ENCODE measurements at places on chromosomes 2 and 18.

DNA sequence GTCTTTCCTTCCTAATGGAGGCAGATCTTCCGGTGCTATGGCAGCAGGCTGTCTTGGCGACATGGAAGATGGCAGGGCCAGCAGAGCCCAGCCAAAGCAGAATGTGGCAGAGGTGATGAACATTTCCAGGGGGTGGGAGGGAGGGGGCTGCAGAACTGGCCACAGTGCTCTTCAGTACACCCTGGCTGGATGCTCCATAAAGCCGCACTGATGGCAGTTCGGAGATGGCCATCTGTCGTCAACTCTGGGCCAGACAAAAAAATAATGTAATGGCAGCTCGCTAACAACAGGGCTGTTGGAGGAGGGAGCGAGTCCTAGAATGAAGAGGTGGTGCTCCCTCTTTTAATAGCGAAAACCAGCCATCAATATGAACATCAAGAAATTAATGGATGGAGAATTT, 271.0 kb downstream of the ZNF521 start:
- DNase-seq = no peak

GRCh38 chr2:104889960-104890684, 36.2 kb downstream of the POU3F3 start:
- DNase-seq = no peak

DNA sequence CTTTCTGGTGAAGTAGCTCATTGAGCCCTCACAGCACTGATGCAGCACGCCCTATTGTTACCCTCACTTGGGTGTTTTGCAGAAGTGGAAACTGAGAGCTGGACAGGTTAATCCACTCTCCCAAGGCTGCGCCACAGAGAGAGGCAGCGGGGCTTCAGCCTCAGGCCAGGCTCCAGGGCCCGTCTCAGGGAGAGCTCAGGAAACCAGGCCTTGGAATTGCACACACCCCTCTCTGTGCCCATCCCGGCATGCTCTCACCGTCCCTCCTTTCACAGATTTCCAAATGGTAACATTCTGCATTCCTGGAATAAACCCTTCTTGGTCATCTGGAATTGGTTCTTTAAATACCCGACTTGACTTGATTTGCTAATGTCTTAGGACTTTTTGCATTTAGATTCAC, 51.5 kb downstream of the TWIST2 start:
- peak; percentile 58 for DNase-seq

DNA sequence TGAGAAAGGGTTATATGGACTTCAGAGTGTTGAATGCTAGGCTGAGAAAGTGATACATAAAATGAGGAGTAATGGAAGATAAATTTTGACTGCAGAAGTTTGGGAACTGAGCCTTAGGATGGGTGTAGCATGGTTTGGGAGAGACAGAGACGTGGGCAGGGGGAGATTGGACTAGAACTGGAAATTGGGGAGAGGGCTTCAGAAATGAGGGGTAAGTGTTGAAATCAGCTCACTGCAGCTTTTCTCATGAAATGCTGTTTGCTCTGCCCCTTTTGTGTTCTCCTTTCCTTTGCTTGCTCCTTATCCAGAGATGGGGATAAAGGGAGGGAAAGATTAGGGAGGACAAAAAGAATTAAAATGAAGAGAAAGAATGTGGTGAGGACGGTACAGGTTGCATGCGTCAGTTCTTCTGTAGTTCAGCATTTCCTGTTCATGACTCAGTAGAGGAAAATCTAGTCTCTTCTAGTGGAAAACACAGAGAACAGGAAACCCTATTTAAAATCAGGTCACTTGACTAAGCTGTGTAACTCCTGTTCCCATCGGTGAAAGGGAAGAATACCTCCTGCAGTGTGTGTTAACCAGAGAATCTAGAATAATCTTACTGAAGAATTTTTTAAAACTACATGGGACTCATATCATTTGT, 105.6 kb downstream of the CRIM1 start:
- peak; percentile 80 for DNase-seq

DNA sequence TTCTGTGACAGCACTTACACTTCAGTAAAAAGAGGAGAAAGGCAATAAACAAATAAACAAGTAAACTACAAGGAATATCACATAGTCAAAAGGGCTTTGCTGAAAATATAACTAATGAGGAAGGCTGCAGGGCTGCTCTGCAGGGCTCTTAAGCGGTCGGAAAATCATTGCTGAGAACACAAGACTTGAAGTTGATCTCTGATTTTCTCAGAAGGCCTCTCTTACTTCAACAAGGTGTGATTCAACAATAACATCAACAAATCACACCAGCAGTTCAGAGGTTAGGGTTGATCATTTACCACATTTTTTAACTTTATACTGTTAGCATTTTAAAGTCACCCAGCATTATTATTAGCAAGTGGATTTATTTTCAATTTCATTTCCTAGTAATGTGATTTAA, 215.6 kb downstream of the ARHGAP15 start:
- no peak for DNase-seq

DNA sequence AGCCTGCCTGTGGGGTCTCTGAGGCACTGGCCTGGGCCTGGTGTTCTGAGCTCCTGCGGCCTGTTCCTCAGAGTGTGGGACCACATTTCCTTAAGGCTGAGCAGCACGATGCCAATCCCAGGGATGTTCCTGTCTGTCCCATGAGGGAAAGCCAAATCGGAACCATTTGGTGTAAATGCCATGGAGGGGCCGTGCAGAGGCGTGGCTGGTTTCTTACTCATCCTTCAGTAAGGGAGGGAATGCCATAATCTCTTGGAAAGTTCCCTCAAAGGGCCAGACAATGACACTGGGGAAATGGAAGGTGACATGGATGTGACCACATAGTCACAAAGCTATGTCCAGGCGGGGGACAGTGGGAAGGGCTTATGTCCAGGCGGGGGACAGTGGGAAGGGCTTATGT, 14.4 kb upstream of the PTMA start:
- DNase-seq = peak; percentile 60

DNA sequence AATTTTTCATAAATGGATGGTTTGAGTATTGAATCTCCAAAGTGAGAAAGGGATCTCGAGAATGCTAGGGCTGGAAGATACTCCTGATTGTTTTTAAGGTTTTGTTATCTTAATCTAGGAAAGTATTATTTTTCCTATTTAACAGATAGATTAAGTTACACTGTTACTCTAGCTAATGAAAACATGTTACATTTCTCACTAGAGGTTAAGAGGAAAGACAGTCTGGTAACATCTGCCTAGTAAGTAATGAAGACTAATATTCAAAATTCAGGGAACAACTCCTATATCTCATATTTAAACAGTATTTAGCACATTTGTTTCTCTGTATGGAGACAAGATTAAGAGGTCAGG, 2.0 kb downstream of the GALNT3 start:
- DNase-seq = no peak

DNA sequence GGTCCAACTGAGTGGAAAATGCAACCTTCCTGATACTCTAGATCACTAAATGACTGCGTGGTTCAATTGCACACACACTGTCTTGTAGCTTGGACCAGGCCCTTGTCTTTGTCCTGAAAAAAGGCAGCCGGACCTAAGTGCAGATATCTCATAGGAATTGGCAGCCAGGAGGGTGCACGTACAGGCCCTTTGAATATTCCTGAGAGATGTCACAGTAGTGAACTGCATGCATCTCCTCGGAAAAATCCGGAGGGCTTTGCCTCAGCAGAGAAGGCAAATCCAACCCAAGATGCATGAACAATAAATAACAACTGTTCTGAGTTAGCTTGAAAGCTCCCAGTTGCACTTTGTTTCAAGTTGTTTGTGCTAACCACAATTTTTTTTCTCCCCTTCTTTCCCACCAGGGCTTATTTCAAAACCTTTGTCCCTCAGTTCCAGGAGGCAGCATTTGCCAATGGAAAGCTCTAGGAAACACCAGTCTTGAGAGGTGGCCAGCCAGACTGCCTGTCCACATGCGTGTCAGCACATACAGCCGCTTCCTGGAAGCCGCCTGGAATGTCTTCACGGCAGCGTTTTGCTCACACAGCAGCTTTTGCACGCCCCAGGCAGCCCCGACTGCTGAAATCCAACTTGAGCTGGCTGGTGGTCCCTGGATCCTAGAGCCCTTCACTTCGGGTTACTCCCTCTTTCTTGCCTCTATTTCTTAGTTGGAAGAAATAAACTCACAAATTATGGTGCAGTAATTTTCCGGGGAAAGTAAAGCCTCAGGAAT, 54.4 kb upstream of the FOSL2 start:
- DNase-seq = peak; percentile 98

DNA sequence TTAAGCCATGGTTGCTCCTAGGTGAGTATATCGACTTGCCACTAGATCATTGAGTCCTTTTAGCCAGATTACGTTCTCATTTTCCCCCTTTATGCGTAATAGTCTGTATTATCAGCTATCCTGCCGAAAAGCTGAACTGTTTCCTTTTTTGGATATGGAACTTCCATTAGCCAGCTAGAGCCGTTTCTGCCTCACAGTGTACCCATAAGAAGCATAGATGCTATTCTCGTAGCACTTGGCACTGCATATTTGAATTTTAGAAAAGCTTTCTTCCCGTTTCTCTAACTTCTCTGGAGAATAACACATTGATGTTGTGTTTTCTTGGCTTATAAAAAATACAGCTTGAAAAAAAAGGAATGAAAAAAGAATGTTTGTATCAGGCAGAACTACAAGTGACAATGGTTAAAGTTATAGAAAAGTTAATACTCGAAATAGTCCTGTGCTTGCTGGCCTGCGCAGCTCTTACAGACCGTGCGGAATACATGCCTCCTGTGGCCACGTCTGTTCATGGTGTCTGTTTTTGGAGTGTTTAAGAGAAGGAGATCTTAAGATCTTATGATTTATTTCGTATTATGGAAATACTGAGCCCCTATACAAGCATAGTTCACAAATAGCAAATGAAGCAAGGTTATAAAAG, 710 bp downstream of the DUSP19 start:
- DNase-seq = peak; percentile 24

DNA sequence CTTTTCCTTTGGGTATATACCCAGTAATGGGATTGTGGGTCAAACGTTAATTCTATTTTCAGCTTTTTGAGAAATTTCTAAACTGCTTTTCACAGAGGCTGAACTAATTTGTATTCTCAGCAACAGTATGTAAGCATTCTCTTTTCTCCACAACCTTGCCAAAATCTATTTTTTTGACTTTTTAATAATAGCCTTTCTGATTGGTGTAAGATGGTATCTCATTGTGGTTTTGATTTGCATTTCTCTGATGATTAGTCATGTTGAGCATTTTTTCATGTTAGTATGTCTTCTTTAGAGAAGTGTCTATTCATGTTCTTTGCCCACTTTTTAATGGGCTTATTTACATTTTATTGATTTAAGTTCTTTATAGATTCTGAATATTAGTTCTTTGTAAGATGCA, 145.5 kb downstream of the TRABD2A start:
- peak; percentile 3 for DNase-seq
